ENCODE measurements at places on chromosomes 16 and 17. TPM values are rescaled to one million over a fixed set of nuclear protein-coding genes. Genes with fewer than 3 reads are reported as not detected.

DNA sequence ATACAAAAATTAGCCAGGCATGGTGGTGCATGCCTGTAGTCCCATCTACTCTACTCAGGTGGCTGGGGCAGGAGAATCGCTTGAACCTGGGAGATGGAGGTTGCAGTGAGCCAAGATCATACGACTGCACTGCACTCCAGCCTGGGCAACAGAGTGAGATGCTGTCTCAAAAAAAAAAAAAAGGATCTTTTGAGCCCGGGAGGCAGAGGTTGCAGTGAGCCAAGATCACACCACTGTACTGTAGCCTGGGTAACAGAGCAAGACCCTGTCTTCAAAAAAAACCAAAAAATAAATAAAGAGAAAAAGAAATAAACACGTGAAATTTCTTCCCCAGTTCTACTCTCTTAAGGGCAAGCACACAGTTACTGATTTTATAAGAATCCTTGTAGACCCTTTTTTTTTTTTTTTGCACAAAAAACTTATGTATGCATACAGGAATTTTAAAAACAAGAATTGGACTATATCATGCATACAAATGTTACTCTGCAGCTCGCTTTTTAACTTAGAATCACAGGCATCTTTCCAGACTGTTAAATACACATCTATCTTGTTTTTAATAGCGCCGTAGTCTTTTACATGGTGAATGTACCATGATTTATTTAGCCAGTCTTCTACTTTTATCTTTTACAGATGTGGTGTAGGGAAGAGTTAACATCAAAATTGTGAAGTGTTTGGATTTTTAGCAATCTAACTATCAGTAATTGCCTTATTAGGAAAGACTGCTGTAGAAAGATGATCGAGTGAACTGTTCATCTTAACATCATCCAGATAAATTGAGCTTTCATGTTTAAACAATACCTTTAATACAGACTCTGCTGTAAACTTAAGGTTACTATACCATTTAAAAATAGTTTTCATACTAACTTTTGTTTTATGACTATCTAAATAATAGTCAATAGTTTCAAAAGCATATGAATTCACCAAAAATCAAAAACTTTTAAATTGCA is 14.6 kb downstream of the CDH3 start:
- no peak for DNase-seq

GRCh38 chr16:30958175-30959079 is 873 bp downstream of the SETD1A start:
- peak; percentile 82 for DNase-seq

GRCh38 chr17:79531191-79532095 is 79.4 kb downstream of the RBFOX3 start:
- DNase-seq: no peak

Gene P2RX1
- 13.4 TPM for total RNA-seq

DNA sequence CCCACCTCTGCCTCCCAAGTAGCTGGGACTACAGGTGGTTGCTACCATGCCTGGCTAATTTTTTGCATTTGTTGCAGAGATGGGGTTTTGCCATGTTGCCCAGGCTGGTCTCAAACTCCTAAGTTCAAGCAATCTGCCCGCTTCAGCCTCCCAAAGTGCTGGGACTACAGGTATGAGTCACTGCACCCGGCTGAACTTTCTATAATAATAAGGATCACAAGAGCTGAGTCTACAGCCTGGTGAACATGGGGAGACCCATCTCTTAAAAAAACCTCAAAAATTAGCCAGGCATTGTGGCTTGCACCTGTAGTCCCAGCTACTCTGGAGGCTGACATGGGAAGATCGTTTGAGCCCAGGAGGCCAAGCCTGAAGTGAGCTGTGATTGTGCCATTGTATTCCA is 53.5 kb downstream of the WDR59 start:
- DNase-seq: no peak

GRCh38 chr17:46139432-46140210 is 53.6 kb downstream of the KANSL1 start:
- DNase-seq: no peak

DNA sequence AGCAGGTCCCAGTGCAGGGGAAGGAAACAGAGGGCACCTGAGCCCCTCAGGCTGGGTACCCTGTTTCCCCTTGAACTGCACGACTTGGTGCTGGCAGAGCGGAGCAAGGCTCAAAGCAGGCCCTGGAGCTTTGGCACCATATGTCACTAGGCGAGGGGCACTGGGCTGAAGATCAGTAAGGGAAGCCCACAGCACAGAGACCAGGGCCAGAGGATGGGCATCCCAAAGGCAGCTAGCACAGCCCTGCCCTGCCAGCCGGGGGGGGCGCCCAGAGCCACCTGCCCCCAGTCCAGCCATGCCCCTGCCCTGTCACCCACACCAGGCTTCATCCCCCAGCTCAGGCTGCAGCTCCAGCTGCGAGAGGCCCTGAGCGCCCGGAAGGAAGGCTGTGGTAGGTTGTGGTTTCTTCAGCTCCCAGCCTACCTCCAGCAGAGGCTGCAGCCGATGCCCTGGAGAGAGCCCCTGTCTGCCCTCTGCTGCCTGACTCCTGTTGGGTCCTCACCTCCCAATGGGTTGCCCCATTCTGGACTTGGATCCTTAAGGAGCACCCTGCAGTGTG is 10.9 kb downstream of the NHERF1 start:
- peak; percentile 45 for DNase-seq

DNA sequence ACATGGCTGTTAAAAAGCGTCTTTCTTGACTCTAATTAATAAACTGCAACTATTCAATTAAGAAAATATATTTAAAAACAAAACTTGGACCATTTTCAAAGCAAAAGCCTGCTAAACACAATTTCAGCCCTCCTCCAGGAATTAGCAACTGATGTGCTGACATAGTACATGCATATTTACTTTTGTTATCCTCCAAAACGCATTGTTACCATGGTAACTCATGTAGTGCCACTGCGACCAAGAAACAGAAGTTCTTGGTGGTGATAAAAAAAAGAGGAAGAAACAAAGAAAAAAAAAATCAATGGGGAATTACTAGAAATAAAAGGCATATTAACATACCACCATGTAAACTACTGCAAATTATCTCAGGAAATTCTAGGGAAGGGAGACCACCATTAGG is 793.4 kb upstream of the CDH8 start:
- no peak for DNase-seq

DNA sequence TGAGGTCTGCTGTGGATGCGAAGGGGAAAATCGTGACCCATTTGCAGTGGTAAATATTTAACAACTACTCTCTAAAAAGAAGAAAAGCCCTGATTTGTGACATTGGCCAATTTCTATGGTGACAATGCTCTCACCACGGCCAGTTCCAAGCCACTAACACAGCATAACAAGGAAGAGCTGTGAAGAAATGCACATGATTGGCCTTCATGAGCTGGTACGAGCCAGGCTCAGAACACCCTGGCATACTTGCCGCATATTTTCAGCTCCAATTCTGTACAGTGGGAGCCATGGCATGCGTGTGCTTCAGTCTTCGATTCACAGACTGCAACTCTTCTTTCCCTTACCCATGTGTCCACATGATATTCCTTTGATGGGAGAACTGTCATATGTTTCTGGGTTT is 363.9 kb upstream of the CDH5 start:
- no peak for DNase-seq

DNA sequence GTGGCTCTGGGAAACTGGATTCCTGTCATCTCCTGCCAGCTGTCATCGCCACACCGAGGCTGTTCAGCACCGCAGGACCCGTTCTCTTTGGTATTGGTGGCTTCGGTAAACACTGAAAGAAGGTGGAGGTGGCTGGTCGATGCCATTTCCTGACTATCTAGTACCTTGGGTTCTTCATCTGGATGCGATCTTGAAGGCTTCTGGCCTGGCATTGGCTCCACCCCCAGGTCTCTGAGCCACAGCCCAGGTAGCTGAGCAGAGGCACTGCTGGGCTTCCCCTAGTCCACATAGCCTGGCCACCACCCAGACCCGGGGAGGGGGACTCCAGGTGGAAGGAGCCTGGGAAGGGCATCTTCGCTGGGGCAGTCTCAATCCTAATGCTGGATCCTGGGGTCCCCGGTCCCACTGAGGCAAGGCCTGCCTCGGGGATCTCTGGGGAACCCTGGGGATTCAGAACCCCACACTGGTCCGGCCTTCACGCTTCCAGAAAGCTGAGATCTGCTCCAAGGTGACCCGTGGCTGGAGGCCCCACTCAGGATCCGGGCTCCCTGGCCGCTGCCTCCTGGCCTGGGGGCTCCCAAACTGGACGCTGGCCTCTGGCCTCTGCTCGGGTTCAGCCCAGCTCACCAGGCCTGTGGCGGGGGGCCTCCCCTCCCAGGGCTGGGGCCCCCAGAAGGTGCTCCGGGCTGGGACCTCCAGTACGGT is 1.8 kb downstream of the C16orf54 start:
- peak; percentile 23 for DNase-seq

- DNase-seq: no peak
These were observed 19.0 kb downstream of the ZFPM1 start for GRCh38 chr16:88472069-88472468.

DNA sequence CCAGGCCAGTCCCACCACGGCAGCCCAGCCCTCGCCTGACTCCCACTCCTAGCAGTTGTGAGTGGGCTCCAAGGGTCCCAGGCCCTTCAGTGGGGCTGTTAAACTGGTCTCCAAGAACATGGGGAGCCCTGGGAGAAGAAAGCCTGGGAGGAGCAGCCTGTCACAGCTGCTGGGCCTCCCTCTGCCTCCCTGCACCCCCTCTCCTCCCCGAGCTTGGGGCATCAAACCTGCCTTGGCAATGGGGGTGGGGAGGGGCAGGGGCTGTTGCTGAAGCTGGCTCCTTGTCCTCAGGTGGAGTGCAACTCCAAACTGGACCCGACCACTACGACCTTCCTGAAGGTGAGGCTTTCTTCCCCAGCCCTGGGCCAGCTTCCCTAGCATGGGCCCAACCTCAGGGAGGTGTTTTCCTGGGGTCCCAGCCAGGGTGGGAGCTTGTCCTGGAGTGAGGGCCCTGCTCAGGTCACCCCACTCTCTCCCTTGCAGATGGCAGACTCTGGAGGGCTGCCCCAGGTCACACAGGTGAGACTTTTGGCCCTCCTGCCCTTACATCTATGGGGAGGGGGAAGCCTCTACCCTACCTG is 6.6 kb upstream of the SETD6 start:
- no peak for DNase-seq

Gene CA5A
- not detected for total RNA-seq

DNA sequence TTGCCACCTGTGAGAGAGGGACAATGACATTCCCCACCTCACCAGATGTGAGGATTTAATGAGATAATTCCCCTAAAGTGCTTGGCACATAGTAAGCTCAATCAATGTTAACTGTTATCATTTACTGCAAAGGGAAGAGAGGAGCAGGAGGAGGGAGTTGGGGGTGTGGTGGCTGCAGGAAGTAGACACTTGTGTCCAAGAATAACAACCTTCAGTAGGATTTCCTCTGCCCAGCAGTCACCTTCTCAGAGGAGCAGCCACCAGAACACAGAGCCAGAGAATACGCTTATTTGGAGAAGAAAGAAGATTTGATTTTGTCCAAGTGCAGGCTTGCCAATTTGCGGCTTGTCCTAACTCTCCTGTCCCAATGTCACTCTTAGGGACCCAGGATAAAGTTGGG is 10.2 kb downstream of the CBX4 start:
- no peak for DNase-seq

- DNase-seq: no peak
These were observed 920.1 kb downstream of the KCNJ2 start for GRCh38 chr17:71089431-71089830.

GRCh38 chr16:27286451-27286850 is 17.9 kb upstream of the NSMCE1 start:
- no peak for DNase-seq

GRCh38 chr16:47250983-47251382 is 107.2 kb upstream of the NETO2 start:
- DNase-seq: no peak

GRCh38 chr16:74141015-74141414 is 155.6 kb upstream of the PSMD7 start:
- DNase-seq: no peak

GRCh38 chr17:3970668-3971067 is 6.4 kb upstream of the ATP2A3 start:
- no peak for DNase-seq

- DNase-seq: peak; percentile 75
These were observed 792 bp upstream of the RAC3 start for GRCh38 chr17:82030470-82031302.

GRCh38 chr17:31877341-31877740 is 18.3 kb upstream of the COPRS start:
- DNase-seq: no peak

Gene SLC12A4
- 30.5 TPM for total RNA-seq

Gene VMO1
- total RNA-seq: 4.8 TPM

GRCh38 chr16:89341279-89341678 is 123.8 kb downstream of the ZNF778 start:
- no peak for DNase-seq

DNA sequence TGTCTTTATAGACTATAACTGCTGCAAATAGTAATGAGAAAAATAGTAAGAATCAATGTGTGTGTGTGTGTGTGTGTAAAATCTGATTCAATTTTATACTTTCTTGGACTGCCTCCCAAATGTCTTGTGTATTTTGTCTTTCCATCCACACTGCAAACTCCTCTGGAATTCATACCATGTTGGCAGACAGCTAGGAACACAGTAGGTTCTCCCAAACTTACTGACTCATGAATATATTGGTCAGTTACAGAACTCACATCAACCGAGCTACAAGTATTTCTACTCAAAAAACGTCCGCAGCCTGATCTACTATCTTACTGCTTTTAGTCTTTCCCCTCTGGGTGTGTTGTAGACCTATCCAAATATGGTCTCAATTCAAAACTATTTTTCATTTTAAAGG is 542.7 kb upstream of the PSMD7 start:
- no peak for DNase-seq

GRCh38 chr16:88144028-88144511 is 192.8 kb downstream of the BANP start:
- no peak for DNase-seq

GRCh38 chr17:62644487-62645173 is 17.2 kb downstream of the MRC2 start:
- DNase-seq: no peak

GRCh38 chr17:61409301-61410112 is 9.9 kb downstream of the TBX2 start:
- peak; percentile 42 for DNase-seq

Gene CALB2
- total RNA-seq: not detected

DNA sequence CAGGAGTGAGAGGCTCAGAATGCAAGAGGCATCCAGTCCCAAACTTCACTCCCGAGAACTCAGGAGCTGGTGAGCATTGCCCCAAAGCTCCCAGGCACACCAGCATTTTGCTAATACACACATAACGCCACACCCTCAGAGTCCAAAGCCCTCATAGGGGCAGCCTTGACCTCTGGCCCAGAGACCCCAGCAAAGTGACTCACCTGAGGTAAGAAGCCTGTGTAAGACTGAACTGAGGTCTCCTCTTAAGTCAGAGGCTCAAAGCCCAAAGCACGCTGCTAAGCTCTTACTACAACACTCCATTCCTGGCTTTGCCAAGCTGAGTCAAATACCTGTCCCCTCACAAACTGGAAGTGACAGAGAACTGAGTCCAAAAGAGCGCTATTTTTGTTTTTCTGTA is 16.4 kb downstream of the ST3GAL2 start:
- no peak for DNase-seq

- no peak for DNase-seq
These were observed 103.4 kb upstream of the IRX3 start for GRCh38 chr16:54389836-54390494.

- DNase-seq: no peak
These were observed 387.1 kb upstream of the TNRC6C start for GRCh38 chr17:77571155-77571981.

GRCh38 chr17:381516-381915 is 28.9 kb upstream of the RPH3AL start:
- no peak for DNase-seq

Gene TEKT1
- total RNA-seq: not detected

Data from natural killer cell (primary cell).